ENCODE measurements at places on chromosomes 4 and X.

- peak; percentile 48 for DNase-seq
Measured at GRCh38 chr4:38664706-38665401, 855 bp downstream of the KLF3 start.

- DNase-seq, result peak; percentile 25
Measured at GRCh38 chr4:118954246-118954645, 65.6 kb downstream of the SYNPO2 start.

DNA sequence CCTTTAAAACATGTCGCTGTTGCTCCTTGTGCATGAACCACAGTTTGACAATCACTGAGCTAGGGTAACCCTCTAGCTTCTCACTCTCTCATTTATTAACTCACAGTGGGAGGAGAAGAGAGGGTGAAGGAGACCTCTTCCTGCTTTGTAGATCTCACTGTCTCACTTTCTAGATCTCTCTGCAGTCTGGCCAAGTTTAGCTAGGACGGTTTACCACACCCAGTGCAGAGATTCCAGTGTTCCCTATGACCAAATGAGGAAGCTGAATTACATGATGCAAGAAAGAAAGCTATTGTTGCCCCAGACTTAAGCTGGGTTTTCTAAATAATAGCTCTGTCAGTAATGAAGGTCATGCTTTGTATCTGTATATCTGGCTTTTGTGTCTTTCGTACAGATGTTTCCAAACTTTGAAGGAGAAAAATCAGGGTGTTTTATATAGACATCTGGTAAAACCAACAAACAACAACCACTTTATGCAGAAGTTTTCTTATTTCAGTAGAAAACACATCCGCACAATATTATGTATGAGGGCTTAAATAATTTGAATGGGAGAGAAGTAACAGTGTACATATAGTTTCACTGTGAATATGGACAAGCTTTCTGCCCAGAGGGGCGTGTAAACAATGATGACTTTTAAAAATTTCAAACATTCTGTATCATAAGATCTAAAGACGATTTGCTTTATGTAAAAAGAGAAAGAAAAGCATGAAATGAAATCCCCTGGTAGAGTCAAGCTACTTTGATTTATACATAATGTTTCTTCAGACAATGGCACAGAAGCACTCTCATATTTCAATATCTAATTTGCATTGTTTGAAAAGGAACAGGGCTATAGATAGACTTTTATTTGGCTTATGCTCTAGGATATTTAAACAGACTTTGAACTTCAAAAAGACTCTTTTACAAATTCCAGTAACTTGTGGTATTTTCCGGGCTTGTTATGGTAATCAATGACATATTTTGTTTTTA lies 582.3 kb downstream of the FSTL5 start:
- no peak for DNase-seq

- DNase-seq, result no peak
Measured at GRCh38 chr4:69743476-69744156, 16.8 kb downstream of the SULT1B1 start.

DNA sequence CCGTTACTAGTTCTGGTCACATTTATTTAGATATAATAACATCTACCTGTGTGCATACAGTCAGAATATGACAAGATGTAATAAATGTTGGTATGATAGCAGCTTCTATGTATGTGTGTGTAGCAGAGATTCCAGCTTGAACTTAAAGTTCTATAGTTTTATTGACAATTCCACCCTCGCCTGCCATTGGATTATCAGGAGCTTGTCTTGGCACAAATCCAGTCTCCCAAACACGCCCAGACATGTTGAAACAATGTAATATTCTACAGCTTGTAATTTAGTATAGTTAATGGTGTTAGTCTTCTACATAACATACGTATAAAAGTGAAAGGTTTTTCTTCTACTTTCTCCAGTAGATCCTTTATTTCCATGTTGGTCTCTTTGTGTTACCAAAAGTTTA lies 44.4 kb downstream of the BBS12 start:
- DNase-seq, result no peak

GRCh38 chr4:165877286-165877685 lies 4.2 kb downstream of the TLL1 start:
- DNase-seq, result no peak

DNA sequence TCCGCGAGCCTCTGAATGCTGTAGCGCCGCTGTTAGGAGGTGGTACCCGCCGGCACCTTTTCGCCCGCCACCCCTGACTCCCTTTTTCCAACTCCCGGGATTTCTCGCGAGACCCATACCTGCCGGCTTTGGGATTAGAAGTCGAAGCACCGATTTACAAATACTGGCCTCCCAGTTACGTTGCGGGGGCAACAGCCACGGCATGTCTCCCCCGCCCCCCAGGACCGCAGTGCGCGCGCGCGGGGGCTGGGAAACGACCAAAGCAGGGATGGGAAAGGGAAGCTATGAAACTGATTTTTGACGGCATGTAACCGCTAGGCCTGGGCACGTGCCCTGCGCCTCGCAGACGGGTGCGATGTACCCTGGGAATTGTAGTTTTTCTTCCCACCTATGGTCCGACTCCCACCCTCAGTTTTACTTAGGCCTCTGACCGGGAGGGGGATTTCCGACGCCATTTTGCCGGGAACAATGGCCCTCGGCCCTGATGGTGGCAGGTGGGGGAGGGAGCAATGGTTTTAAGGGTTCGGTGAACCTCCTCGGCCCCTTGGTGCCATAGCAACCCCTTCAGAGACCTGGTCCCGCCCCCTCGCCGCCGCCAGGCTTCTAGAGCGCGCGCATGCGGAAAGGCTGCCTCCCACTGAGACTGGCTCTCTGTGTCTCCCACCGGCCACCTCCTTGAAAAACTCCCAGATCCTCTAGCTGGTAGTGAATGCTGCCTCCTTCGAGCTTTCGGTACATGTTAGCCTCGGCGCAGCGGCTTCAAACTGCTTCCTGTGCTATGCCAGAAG lies 772 bp upstream of the WNK3 start:
- DNase-seq, result peak; percentile 98

GRCh38 chr4:6391852-6392188 lies 80.6 kb downstream of the PPP2R2C start:
- DNase-seq, result no peak

Data from NCI-H1092 treated with DMSO at 0.1 percent for 48 hours (cell line).